Psoas muscle (tissue), 8 donors: ENCODE measurements at places on chromosomes 4 and X. TPM values are rescaled to one million over a fixed set of nuclear protein-coding genes. Genes with fewer than 3 reads are reported as not detected.
A peak's percentile ranks its signal among the peaks of the same experiment; 100 is the strongest.

The SRPX2 gene
- total RNA-seq: 5.2 TPM

DNA sequence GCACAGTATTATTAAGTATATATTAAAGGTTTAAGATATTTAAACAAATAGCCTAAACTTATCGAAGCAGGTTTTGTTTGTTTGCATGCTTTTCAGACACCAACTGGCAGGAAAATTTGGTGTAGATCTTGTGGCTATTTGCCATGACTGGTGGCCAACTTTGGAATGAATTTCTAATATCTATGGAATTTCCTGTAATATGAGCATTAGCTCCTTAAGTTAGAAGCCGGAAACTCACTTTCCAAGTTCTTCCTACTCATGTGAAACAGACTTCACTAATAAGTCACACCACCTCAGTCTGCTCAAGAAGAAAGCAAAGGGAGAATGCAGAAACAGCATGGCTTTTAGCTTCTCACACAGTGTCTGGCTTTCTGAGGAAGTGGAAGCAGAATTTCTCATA lies 563.9 kb downstream of the GRXCR1 start:
- no peaks in the 10 kb centered on the region for H3K27me3 ChIP-seq
- no peak overlapping the region for H3K4me3 ChIP-seq
- H3K27ac ChIP-seq: no peak overlapping the region
- H3K4me1 ChIP-seq: no peaks in the 10 kb centered on the region

The FAM9C gene
- total RNA-seq: not detected

- H3K27ac ChIP-seq: peak overlapping the region; percentile 48
- no peaks in the 10 kb centered on the region for H3K4me1 ChIP-seq
- no peaks in the 10 kb centered on the region for H3K36me3 ChIP-seq
- peak; percentile 28 for DNase-seq
These were observed 773 bp upstream of the TXLNG start for GRCh38 chrX:16785247-16786138.

- no peaks in the 10 kb centered on the region for H3K27me3 ChIP-seq
- DNase-seq: no peak
- no peak overlapping the region for H3K27ac ChIP-seq
- no peaks in the 10 kb centered on the region for H3K4me1 ChIP-seq
These were observed 98.3 kb downstream of the BMPR1B start for GRCh38 chr4:94856030-94856429.

DNA sequence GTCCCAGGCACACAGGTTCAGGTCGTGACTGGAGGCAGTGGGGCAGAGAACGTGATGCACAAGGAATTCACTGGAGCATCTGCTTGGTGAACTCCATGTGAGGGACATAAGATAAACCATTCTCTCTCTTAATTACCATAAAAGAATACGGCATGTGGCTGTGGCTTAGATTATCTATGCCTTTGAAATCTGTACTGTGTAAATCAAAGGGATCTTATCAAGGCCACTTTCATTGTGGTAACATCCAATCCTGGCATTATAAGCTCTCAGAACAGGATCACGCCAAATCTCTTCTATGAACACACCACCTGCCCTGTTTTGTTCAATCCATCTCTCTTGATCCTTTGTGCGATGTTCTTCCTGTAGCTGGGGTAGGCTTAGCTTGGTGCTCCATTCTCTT lies 192.3 kb downstream of the SPATA18 start:
- no peaks in the 10 kb centered on the region for H3K4me1 ChIP-seq
- H3K4me3 ChIP-seq: no peak overlapping the region
- no peak overlapping the region for H3K27ac ChIP-seq
- H3K27me3 ChIP-seq: no peaks in the 10 kb centered on the region
- DNase-seq: no peak

GRCh38 chrX:129529685-129530281 lies 6.5 kb upstream of the SMARCA1 start:
- no peak overlapping the region for H3K27ac ChIP-seq
- no peaks in the 10 kb centered on the region for H3K4me1 ChIP-seq
- no peaks in the 10 kb centered on the region for H3K36me3 ChIP-seq
- no peak for DNase-seq
- no peaks in the 10 kb centered on the region for H3K27me3 ChIP-seq
- H3K4me3 ChIP-seq: no peak overlapping the region

GRCh38 chr4:24472161-24472510 lies 112.2 kb downstream of the DHX15 start:
- peaks cover 15% of the 10 kb centered on the region for H3K4me1 ChIP-seq
- H3K36me3 ChIP-seq: no peaks in the 10 kb centered on the region
- peak overlapping the region; percentile 79 for H3K4me3 ChIP-seq
- no peaks in the 10 kb centered on the region for H3K27me3 ChIP-seq

- no peak for DNase-seq
- H3K36me3 ChIP-seq: no peaks in the 10 kb centered on the region
- H3K27me3 ChIP-seq: no peaks in the 10 kb centered on the region
These were observed 120.1 kb downstream of the PTTG2 start for GRCh38 chr4:38080061-38080974.

DNA sequence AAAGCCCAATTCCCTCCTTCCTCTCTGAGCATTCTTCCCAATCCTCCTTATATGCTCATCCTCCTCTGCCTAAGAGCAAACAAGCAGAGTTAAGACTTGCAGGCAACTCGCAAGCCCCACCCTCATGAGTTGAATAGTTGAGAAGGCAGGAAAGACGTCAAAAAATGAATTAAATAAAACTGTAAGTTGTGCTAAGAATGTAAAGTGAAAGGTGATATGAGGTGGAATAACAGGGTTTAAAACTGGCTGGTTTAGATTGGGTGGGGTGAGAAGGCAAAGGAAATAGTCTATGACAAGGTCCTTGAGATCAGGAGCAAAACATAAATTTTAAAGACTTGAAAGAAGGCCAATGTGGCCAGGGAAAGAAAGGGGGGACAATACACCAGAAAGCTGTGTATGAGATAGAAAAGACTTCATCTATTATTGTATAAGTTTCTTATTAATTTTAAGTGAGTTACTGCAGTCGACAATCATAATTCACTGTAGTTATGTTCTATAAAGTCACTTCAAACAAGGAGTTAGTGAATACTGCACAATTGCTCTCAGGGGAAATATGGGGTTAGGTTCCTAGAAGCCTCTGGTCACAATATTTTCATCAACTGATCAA lies 124.9 kb downstream of the RELL1 start:
- no peaks in the 10 kb centered on the region for H3K27me3 ChIP-seq
- H3K27ac ChIP-seq: no peak overlapping the region
- H3K4me1 ChIP-seq: no peaks in the 10 kb centered on the region
- no peak overlapping the region for H3K4me3 ChIP-seq

The MAGEA9B gene
- not detected for total RNA-seq

DNA sequence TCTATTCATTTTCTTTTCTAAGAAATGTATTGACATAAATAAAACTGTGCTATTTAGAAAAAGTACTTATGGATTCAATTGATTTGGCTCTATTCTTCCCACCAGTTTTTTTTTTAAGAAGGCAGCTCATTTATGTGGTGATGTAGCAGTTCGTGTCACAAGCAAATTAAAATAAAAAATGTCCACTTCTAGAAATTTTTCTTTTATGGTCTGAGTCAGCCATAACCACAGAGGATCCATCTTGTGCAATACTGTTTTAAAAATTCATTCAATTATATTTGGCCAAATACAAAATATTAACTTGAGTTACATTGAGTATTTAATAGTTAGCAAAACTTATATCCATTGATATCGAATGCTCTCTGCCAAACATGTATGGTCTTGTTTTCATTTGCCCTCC lies 207.9 kb upstream of the FAT1 start:
- H3K36me3 ChIP-seq: no peaks in the 10 kb centered on the region
- H3K4me1 ChIP-seq: no peaks in the 10 kb centered on the region

The GAK gene
- 20.9 TPM for total RNA-seq

The LDOC1 gene
- total RNA-seq: 2.5 TPM

The VGLL1 gene
- total RNA-seq: not detected

The TMEM35A gene
- total RNA-seq: not detected

The MUC7 gene
- total RNA-seq: not detected

DNA sequence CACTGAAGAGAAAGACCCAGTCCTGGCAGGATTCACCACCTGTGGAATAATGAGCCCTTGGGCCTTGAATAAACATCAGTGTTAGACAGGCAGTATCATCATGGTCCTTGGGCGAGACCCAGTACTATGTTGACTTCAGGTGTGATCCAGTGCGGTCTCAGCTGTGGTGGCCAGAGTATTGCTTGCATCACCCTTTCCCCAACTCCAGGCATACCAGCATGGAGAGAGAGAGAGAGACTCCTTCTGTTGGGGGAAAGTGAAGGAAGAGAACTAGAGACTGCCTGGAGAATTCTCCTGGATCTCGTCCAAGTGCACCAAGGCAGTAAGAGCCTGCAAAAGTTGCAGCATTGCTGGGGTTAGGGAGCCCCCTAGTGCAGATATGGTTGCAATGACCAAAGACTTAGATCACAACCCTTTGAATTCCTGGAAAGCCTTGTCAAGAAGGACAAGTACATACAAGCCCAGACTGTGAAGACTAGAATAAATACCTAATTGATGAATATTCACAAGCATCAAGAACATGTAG lies 61.1 kb upstream of the VAMP7 start:
- no peaks in the 10 kb centered on the region for H3K27me3 ChIP-seq
- H3K4me3 ChIP-seq: no peak overlapping the region
- no peaks in the 10 kb centered on the region for H3K36me3 ChIP-seq
- H3K27ac ChIP-seq: no peak overlapping the region
- DNase-seq: peak; percentile 61
- no peaks in the 10 kb centered on the region for H3K4me1 ChIP-seq

The MAP7D2 gene
- total RNA-seq: 0.48 TPM

- no peak for DNase-seq
- no peaks in the 10 kb centered on the region for H3K27me3 ChIP-seq
- no peaks in the 10 kb centered on the region for H3K36me3 ChIP-seq
- H3K4me1 ChIP-seq: no peaks in the 10 kb centered on the region
- no peak overlapping the region for H3K4me3 ChIP-seq
These were observed 1.2 kb downstream of the DRP2 start for GRCh38 chrX:101220662-101221260.

- H3K4me1 ChIP-seq: no peaks in the 10 kb centered on the region
- DNase-seq: no peak
- H3K27me3 ChIP-seq: peaks cover 8% of the 10 kb centered on the region
- H3K27ac ChIP-seq: no peak overlapping the region
These were observed 8.7 kb downstream of the RPGR start for GRCh38 chrX:38318606-38319005.

The DGAT2L6 gene
- total RNA-seq: not detected

The PRDM5 gene
- 2.7 TPM for total RNA-seq

The ELF4 gene
- total RNA-seq: 2.3 TPM

- H3K4me1 ChIP-seq: no peaks in the 10 kb centered on the region
- no peaks in the 10 kb centered on the region for H3K36me3 ChIP-seq
- DNase-seq: no peak
- no peaks in the 10 kb centered on the region for H3K27me3 ChIP-seq
These were observed 400.7 kb upstream of the FAT1 start for GRCh38 chr4:187124331-187124730.

- DNase-seq: no peak
- no peak overlapping the region for H3K4me3 ChIP-seq
- no peak overlapping the region for H3K27ac ChIP-seq
- no peaks in the 10 kb centered on the region for H3K36me3 ChIP-seq
These were observed 47.1 kb upstream of the CASK start for GRCh38 chrX:41970419-41970818.

The ARMCX1 gene
- 22.5 TPM for total RNA-seq

The CYTL1 gene
- not detected for total RNA-seq

The TMEM31 gene
- total RNA-seq: not detected

DNA sequence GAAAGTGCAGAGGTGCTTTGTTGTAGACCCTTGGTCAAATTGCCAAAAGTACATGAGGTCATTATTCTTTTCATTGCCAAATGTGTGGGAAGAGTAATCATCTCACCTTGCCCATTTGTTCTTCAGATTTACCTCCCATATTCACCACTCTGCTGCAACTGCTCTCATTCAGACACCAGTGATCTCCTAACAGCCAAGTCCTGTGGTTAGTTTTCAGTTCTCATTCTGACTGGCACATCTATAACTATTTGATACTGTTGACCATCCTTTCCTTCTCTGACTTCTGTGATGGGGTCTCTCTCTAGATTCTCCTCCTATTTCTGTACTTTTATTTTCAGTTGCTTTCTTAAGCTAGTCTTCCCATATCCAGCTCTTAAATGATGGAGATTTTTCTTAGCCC lies 39.8 kb downstream of the GRIA3 start:
- no peak overlapping the region for H3K27ac ChIP-seq
- no peak for DNase-seq
- H3K4me1 ChIP-seq: no peaks in the 10 kb centered on the region
- H3K36me3 ChIP-seq: no peaks in the 10 kb centered on the region

GRCh38 chr4:3464911-3465697 lies 2.0 kb downstream of the DOK7 start:
- no peaks in the 10 kb centered on the region for H3K36me3 ChIP-seq
- DNase-seq: peak; percentile 39
- H3K27ac ChIP-seq: peak overlapping the region; percentile 91
- H3K4me1 ChIP-seq: peaks cover 45% of the 10 kb centered on the region
- H3K4me3 ChIP-seq: no peak overlapping the region

The HMX1 gene
- total RNA-seq: not detected

- no peaks in the 10 kb centered on the region for H3K36me3 ChIP-seq
- no peaks in the 10 kb centered on the region for H3K27me3 ChIP-seq
- DNase-seq: no peak
- H3K4me1 ChIP-seq: no peaks in the 10 kb centered on the region
- no peak overlapping the region for H3K4me3 ChIP-seq
These were observed 220.6 kb downstream of the GUCY2F start for GRCh38 chrX:109261279-109261678.

DNA sequence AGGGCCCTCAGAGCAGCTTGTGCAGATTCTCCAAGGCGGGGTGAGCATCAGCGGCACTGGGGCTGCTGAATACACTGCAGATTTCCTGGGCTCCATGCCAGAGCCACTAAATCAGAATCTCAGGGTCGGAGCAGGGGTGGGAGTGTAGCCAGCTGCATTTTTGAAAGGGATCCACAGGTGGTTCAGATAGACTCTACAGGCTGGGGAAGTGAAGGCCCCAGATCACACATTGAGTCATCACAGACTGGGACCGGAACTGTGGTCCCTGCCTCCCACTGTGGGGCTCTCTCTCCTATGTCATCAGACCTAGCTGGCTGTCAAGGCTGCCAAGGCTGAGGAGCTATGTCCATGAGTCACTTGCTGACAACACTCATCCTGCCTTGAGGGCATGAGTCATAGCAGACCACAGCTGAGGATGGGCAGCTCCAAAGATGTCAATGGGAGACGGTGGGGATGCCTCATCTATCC lies 162.3 kb upstream of the MAMLD1 start:
- H3K4me3 ChIP-seq: no peak overlapping the region
- peak overlapping the region; percentile 42 for H3K27ac ChIP-seq
- peak; percentile 75 for DNase-seq
- H3K4me1 ChIP-seq: no peaks in the 10 kb centered on the region

DNA sequence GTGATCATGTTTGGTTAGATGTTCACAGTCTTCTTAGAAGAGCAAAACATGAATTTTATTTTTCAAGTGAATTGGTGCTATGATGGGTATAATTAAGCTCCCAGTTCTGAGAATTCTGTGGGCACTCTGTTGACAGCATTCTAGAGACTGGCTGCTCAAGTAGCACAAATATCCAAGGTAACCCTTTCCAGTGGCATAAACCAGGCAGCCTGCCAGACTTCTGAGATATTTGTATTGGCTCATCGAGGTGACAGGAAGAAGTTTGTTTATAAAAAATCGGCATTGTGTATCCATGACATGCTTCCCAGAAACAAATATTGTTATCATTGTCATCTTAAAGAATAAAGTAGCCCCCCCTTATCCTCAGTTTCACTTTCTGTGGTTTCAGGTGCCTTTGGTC lies 28.3 kb downstream of the LANCL3 start:
- no peaks in the 10 kb centered on the region for H3K4me1 ChIP-seq
- H3K4me3 ChIP-seq: no peak overlapping the region
- H3K27ac ChIP-seq: no peak overlapping the region
- H3K36me3 ChIP-seq: no peaks in the 10 kb centered on the region

- peaks cover 12% of the 10 kb centered on the region for H3K4me1 ChIP-seq
- no peaks in the 10 kb centered on the region for H3K27me3 ChIP-seq
- H3K27ac ChIP-seq: peak overlapping the region; percentile 95
- DNase-seq: peak; percentile 77
These were observed 12.2 kb downstream of the ARHGEF6 start for GRCh38 chrX:136768469-136769084.
